ENCODE measurements at places on chromosomes 3 and 15. TPM values are rescaled to one million over a fixed set of nuclear protein-coding genes. Genes with fewer than 3 reads are reported as not detected.

The RFTN1 gene
- 2.7 TPM for total RNA-seq

The MCF2L2 gene
- 7.3 TPM for total RNA-seq

The SKOR1 gene
- 0.11 TPM for total RNA-seq

The CACNA2D2 gene
- 22.0 TPM for total RNA-seq

The MIX23 gene
- total RNA-seq: 78.0 TPM

The CNTN4 gene
- not detected for total RNA-seq

The CLDN1 gene
- 5.9 TPM for total RNA-seq

The GPR171 gene
- 0.17 TPM for total RNA-seq

The PLOD2 gene
- 36.6 TPM for total RNA-seq

The EFHB gene
- 0.46 TPM for total RNA-seq

The IP6K1 gene
- total RNA-seq: 32.2 TPM

The SCG5 gene
- total RNA-seq: 14.2 TPM

The FBXW12 gene
- 2.0 TPM for total RNA-seq

The LSMEM2 gene
- 0.57 TPM for total RNA-seq

The SPINT1 gene
- 144 TPM for total RNA-seq

The DPPA2 gene
- total RNA-seq: 15.0 TPM

The PIF1 gene
- total RNA-seq: 249 TPM

The NR1I2 gene
- total RNA-seq: 2.8 TPM

The TRH gene
- 0.16 TPM for total RNA-seq

The PAQR5 gene
- 11.5 TPM for total RNA-seq

The CP gene
- 1.1 TPM for total RNA-seq

The LRRC31 gene
- total RNA-seq: not detected

The POLR2M gene
- total RNA-seq: 78.6 TPM

The ABI3BP gene
- total RNA-seq: 0.39 TPM

The SEMA3G gene
- 2.5 TPM for total RNA-seq

The ANKRD34C gene
- not detected for total RNA-seq

The ITPKA gene
- 1.2 TPM for total RNA-seq

The CLSTN2 gene
- total RNA-seq: 0.32 TPM

The MSL2 gene
- total RNA-seq: 36.7 TPM

The PLSCR2 gene
- 0.39 TPM for total RNA-seq

The SUMF1 gene
- total RNA-seq: 10.2 TPM

The TGM5 gene
- not detected for total RNA-seq

The GPR149 gene
- 0.09 TPM for total RNA-seq

The CAMP gene
- not detected for total RNA-seq

The ATP13A5 gene
- total RNA-seq: not detected

The GOLGA8O gene
- total RNA-seq: not detected

The SCAANT1 gene
- total RNA-seq: not detected

The U2SURP gene
- 117 TPM for total RNA-seq

The FOXB1 gene
- 10.8 TPM for total RNA-seq

The CLRN1 gene
- not detected for total RNA-seq

The TERC gene
- 48.5 TPM for total RNA-seq

The STRIT1 gene
- total RNA-seq: 0.33 TPM

The FMN1 gene
- total RNA-seq: 3.6 TPM

The GOLGA8Q gene
- 0.50 TPM for total RNA-seq

The LRRIQ4 gene
- total RNA-seq: 0.09 TPM

The CKMT1A gene
- total RNA-seq: 37.4 TPM

The GOLGA6B gene
- total RNA-seq: 1.9 TPM

The PLXNA1 gene
- 53.0 TPM for total RNA-seq

The CD200 gene
- total RNA-seq: 54.1 TPM

The CCDC9B gene
- 1.8 TPM for total RNA-seq

The CLDN18 gene
- 0.16 TPM for total RNA-seq

The C3orf20 gene
- not detected for total RNA-seq

The GRIP2 gene
- 12.0 TPM for total RNA-seq

The ZPLD1 gene
- not detected for total RNA-seq

The PTPN9 gene
- 36.1 TPM for total RNA-seq

The CFAP100 gene
- total RNA-seq: not detected

The CSPG5 gene
- 3.3 TPM for total RNA-seq

The C3orf70 gene
- 0.64 TPM for total RNA-seq

The SPTBN5 gene
- 2.0 TPM for total RNA-seq

Data from WTC11 (cell line).